ENCODE measurements at places on chromosomes 13 and 19. TPM values are rescaled to one million over a fixed set of nuclear protein-coding genes. Genes with fewer than 3 reads are reported as not detected.

DNA sequence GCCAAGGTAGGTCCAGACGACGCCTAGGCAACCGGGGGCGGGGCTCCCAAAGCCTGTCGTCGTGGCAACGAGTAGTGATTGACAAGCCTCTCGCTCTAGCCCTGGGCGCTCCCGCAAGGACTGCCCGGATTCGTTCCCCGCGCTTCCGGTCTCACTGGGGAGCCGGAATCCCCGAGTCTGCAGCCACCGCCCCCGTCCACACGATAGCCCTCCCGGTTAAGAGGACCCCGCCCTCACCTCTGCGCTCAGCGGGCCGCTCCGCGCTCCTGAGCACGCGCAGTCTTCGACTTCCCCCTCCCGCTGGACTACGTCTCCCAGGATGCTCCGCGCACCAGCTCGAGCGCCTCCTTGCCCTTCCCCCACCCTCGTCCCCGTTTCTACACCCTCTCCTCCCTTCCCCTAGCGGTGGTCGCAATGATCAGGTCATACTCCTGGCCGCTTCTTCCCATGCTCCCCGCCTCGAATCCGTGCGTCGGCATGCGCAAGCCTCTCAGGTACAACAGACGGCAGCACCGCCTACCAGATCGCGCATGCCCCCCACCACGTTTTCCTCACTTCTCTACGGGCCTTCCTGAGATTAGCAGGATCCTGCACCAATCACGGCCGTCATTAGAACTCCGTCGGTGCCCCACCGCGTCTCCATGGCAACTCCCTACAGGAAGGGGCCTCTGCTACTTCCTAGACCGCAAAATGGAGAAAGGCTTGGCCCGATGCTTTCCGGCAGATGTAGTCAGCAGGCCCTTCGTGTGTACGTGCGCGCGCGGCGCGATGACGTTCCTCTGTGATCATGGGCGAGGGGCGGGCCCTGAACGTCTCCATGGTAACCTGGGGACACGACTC, at the start of gene MZF1:
Gene MZF1, minus strand, starts transcription at position 518 of the 840 bp plus-strand sequence. CDS start 1,946 bp downstream, outside the sequence.
- peaks cover 28% of the 10 kb centered on the region for H3K36me3 ChIP-seq
- peaks cover 32% of the 10 kb centered on the region for H3K4me1 ChIP-seq
- peak; percentile 100 for DNase-seq
- peak within 1 kb of the TSS; percentile 92 for H3K27ac ChIP-seq
- no peaks in the 10 kb centered on the region for H3K27me3 ChIP-seq
- H3K4me3 ChIP-seq: peak within 1 kb of the TSS; percentile 69

TIMM13 gene
- 46.9 TPM for total RNA-seq

HCST gene
- 8.3 TPM for total RNA-seq

ZSCAN4 gene
- 3.9 TPM for total RNA-seq

- H3K4me3 ChIP-seq: no peak overlapping the region
- peaks cover 20% of the 10 kb centered on the region for H3K4me1 ChIP-seq
- H3K27me3 ChIP-seq: no peaks in the 10 kb centered on the region
- H3K27ac ChIP-seq: no peak overlapping the region
- no peaks in the 10 kb centered on the region for H3K36me3 ChIP-seq
- no peak for DNase-seq
These were observed 616 bp downstream of the FCHO1 start for GRCh38 chr19:17751912-17752273.

DNA sequence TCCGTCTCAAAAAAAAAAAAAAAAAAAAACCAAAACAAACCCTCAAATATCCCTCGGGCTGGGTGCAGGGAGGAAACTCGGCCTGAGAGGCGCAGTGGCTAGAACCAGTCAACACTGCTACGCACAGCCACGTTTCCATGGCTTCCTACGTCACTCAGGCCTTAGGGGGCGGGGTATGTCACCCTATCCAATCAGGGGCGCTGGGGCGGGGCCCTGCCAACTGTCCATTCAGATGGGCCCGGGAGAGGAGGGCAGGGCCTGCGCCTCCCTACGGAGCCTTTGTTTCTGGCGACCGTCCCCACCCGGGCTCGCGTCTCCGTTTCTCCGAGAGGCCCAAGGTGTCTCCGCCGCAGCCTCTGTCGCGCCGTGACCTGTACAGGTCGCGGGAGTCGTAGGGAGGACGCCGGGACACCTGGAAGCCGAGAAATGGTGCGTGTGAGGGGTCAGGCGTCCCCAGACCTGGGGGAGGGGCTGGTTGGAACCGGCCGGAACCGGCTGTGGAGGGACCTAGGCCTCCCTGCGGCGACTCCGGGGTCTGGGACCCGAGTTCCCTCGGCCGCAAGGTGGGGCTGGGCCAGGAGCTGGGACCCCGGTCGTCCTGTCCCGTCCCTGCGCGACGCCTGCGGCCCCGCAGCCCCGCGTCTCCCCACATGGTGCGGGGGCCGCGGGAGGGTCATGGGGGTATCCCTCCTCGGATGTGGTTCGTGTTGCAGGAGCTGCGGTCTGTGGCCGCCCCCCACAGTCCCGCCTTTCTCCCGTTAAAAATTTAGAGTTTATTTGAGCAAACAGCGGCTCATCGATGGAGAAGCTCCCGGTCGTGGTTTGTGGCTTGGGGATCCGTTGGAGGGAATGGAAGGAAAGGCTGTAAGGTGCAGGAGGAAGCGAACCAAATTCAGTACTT, at the start of gene ZNF627:
Gene ZNF627, plus strand, starts transcription at position 282 of the 901 bp plus-strand sequence. Its CDS starts 145 bp downstream, at position 427.
- peak within 1 kb of the TSS; percentile 88 for H3K27ac ChIP-seq
- peaks cover 11% of the 10 kb centered on the region for H3K4me1 ChIP-seq
- no peaks in the 10 kb centered on the region for H3K36me3 ChIP-seq
- H3K4me3 ChIP-seq: peak within 1 kb of the TSS; percentile 97

- no peak overlapping the region for H3K4me3 ChIP-seq
- no peak overlapping the region for H3K27ac ChIP-seq
- no peaks in the 10 kb centered on the region for H3K27me3 ChIP-seq
- DNase-seq: no peak
These were observed 439.8 kb downstream of the TDRD3 start for GRCh38 chr13:60836821-60837220.

GRCh38 chr19:48768994-48769713, 13.8 kb downstream of the FGF21 start:
- H3K36me3 ChIP-seq: no peaks in the 10 kb centered on the region
- no peak for DNase-seq
- no peaks in the 10 kb centered on the region for H3K27me3 ChIP-seq
- H3K27ac ChIP-seq: no peak overlapping the region
- peaks cover 13% of the 10 kb centered on the region for H3K4me1 ChIP-seq

FUT1 gene
- 1.2 TPM for total RNA-seq

DNA sequence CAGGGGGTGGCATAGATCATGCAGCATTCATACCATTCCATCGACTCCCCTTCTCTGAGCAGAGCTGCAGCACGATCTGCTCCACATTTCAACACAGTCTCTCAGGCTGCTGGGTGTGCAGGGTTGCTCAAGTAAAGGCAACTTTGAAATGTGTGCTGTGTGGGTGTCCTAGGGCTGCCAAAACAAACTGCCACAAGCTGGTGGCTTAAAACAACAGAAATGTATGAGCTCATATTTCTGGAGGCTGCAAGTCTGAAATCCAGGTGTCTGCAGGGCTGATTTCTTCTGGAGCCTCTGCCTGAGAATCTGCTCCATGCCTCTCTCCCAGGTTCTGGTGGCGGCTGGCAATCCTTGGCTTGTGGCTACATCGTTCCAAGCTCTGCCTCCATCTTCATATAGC, 63.7 kb upstream of the WDFY2 start:
- H3K4me3 ChIP-seq: no peak overlapping the region
- peaks cover 9% of the 10 kb centered on the region for H3K4me1 ChIP-seq
- no peaks in the 10 kb centered on the region for H3K36me3 ChIP-seq
- no peaks in the 10 kb centered on the region for H3K27me3 ChIP-seq

DNA sequence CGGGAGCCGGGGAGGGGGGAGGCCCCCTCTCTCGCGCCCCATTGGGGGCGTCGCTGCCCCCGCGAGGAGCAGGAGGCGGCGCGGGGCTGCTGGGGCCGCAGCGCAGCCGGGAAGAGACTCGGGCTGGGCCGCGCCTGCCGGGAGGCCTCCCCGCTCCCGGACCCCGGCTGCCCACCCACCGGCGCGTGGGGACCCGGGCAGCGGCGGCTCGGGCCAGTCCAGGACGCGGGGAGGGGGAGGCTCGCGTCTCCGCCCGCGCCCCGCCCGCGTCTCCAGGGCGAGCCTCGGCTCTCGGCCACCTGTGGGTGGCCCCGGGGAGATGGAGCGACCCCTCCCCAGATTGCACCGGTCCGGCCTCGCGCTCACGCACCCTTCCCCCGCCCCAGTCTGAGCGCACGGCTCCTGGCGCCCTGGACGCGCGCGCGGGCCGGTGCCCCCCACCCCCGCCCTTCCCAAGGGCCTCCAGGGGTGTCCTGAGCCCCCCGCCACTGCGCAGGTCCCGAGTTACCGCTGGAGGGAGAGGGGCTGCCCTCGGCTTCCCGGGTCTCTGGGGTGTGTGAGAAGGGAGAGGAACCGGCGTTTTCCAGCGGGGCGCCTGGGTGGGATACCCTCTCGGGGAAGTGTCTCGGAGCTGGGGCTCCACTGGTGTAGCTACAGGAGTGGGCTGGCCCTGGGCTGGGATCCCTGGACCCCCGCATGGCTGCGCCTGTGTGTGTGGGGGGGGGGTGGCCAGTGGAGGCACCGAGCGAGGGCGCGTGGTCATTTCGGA, 645 bp downstream of the PALM start:
- no peak for DNase-seq
- peaks cover 36% of the 10 kb centered on the region for H3K4me1 ChIP-seq
- peaks cover 7% of the 10 kb centered on the region for H3K27me3 ChIP-seq
- peak overlapping the region; percentile 91 for H3K27ac ChIP-seq

- H3K27me3 ChIP-seq: no peaks in the 10 kb centered on the region
- H3K4me3 ChIP-seq: no peak overlapping the region
- H3K4me1 ChIP-seq: no peaks in the 10 kb centered on the region
- no peak overlapping the region for H3K27ac ChIP-seq
- no peak for DNase-seq
These were observed 90.2 kb downstream of the RAB20 start for GRCh38 chr13:110471156-110471832.

TSSK6 gene
- total RNA-seq: 3.8 TPM

All from suprapubic skin (tissue), 4 donors.